ENCODE measurements at places on chromosomes 11 and 22.
A peak's percentile ranks its signal among the peaks of the same experiment; 100 is the strongest.

DNA sequence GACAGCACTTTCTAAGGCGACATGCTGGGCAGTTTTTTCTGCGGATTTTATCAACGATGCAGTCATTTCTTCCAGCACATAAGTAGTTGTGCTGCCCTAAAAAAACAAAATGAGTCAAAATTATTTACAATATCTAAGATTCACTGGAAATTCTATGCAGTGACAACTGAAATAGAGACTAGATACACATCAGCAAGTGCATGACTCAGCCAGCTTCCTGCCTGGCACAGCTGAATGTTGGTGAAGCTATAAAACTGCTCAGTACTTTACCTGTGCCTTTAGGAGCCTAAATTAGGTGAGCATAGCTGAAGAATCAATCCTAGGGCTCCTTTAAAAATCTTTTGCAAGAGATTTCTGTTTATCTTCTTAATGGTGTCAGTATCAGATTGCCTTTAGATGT lies 37.8 kb downstream of the PGR start:
- no peak for DNase-seq

DNA sequence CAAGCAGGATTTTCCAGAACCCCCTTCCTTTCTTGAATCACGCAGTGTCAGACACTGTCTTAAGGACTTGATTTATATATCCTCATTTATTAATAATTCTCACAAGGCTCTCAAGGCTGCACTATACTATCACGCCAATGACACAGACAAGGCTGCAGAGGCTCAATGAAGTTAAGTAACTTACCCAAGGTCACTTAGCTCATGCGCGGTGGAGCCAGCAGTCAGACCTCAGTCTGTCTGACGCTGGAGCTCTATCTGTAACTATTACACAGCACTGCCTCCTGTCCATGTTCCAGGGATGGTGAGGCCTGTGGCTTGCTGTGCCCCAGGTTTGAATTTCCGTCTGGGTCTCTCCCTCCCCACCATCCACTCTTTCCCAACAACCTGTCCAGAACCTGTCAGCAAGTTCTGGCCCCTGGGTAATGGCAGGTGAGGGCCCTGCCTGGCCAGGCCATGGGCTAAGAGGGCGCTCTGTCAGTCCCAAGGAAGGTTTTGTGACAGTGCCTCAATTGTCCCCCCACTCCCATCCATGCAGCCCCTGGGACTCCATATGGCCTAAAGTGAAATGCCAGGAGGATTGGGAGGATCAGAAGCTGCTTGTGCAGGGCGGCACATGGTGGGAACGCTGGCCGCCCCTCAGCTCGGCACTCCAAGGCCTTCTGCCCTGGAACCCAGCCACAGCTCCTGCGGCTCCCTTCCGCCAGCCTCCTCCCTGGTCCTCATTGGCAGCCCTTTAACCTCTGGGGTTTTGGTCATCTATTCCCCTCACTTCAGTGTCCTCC lies 8.6 kb downstream of the KCNC1 start:
- DNase-seq: no peak

DNA sequence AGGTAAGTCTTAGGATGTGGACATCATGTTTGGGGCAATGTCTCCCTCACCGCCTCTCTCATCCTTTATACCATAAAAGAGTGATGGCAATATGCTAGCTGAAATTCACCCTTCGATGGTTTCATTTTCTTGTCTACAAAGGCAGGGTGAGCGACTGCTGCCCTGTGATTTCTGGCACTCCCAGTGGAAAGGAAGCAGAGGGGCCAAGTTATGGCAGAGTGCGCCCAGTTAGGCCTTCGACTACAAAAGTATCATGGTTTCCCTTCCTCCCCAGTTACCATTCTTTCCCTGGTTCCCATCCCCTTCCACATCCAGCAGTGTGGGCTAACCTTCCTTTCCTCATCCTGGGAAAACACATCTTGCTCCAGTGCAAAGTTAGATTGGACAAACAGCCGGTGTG lies 43.8 kb downstream of the SNX19 start:
- DNase-seq: no peak

DNA sequence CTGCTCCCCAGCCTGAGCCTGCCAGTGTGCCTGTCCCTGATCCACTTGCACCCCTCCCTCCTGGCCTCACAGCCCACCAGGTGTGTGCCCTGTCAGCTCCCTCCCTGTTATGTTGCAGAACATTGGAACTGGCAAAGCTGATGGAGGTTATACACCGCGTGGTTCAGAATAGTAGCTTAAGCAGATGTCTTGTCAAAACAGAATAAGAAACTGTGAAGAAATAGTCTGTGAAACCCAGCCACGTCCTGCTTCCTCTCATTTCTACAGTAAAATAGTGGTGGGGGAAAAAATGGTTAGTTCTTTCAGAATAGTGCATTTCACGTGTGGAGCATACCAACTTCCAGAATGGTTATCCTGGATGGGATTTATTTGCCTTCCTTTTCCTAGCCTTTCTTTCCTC lies 161.2 kb upstream of the NAV2 start:
- no peak for DNase-seq

- no peak for DNase-seq
Observed at GRCh38 chr11:120835601-120836228, 188.2 kb upstream of the TBCEL start.

- peak; percentile 77 for DNase-seq
Observed at GRCh38 chr11:76721755-76722677, 51.5 kb upstream of the LRRC32 start.

DNA sequence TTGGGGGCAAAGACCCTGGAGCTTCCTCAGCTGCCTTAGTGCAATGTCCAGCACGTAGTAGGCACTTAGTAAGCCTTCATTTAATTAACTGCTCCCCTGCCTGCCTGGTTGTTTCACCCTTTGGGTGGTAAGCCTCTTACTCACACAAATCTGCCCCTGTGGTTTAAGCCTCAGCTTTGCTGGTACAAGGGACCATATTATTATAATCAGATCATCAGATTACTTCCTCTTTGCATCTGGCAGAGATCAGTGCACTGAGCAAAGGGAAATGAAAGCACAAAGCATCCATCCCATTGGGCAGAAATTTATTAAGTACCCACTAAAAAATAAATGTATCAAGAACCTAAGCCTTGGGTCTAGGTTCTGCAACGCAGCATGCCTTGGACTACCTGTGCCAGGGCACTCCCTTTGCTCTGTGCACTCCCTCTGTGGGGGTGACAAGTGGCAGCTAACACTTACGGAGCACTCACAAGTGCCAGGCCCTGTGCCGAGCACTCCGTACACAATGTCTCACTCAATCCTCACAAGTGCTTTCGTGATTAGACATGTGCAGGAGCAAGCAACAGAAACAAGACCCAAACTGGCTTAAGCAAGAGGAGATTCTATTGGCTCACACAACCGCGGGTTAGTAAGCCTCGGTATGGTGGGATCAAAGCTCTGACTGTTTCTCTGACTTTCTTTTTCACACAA lies 34.9 kb upstream of the DAGLA start:
- no peak for DNase-seq

- no peak for DNase-seq
Observed at GRCh38 chr22:36136475-36136874, 24.1 kb downstream of the APOL3 start.

DNA sequence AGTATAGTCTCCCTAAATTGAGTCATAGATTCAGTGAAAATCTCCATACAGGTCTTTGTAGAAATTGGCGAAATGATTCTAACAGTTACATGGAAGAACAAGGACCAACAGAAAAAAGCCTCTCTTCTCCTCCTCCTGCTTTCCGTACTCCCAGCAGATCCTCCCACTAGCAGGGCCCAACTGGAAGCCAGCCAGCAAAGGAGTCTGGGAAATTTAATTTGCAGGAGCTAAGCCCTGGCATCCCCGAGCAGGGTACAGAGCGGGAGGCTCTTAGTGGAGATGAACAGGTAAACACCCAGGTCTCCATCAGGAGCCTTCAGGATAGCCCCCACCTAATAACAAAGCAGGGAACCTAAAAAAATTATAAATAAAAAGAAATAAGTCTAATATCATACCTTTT lies 1473.8 kb downstream of the TBC1D22A start:
- DNase-seq: no peak

DNA sequence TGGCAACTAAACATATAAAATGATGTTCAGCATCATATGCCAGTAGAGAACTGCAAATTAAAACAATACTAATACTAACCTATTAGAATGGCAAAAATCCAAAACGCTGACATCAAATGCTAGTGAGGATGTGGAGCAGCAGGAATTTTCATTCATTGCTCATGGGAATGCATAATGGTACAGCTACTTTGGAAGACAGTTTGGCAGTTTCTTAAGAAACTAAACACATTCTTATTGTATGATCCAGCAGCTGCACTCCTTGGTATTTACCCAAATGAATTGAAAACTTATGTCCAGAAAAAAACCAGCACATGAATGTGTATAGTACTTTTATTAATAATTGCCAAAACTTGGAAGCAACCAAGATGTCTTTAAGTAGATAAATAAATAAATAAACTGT lies 258.0 kb downstream of the TENM4 start:
- no peak for DNase-seq

GRCh38 chr11:95338430-95338991 lies 107.5 kb upstream of the SESN3 start:
- no peak for DNase-seq

GRCh38 chr11:60242740-60243239 lies at the start of gene MS4A4E:
MS4A4E (minus strand) TSS chr11:60243137; CDS start chr11:60230055, 13,082 bp downstream.
- no peak for DNase-seq

DNA sequence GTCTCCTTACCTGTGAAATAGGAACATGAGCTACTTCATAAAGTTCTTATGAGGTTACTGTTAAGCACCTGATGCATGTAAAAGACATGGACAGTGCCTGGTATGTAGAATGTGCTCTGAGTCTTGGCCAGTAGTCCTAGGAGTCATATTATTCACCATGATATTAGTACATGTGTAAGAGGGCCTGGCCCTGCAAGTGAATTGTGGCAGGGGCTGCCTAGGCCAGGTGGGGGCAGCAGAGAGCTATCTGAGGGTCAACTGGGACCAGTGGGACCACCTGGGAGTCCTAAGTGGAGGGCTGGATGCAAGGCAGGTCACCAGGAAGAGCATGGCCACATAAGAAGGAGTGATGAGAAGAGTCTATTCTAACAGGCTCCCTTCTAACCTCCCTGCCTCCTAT lies 529.5 kb downstream of the SOX6 start:
- peak; percentile 2 for DNase-seq

DNA sequence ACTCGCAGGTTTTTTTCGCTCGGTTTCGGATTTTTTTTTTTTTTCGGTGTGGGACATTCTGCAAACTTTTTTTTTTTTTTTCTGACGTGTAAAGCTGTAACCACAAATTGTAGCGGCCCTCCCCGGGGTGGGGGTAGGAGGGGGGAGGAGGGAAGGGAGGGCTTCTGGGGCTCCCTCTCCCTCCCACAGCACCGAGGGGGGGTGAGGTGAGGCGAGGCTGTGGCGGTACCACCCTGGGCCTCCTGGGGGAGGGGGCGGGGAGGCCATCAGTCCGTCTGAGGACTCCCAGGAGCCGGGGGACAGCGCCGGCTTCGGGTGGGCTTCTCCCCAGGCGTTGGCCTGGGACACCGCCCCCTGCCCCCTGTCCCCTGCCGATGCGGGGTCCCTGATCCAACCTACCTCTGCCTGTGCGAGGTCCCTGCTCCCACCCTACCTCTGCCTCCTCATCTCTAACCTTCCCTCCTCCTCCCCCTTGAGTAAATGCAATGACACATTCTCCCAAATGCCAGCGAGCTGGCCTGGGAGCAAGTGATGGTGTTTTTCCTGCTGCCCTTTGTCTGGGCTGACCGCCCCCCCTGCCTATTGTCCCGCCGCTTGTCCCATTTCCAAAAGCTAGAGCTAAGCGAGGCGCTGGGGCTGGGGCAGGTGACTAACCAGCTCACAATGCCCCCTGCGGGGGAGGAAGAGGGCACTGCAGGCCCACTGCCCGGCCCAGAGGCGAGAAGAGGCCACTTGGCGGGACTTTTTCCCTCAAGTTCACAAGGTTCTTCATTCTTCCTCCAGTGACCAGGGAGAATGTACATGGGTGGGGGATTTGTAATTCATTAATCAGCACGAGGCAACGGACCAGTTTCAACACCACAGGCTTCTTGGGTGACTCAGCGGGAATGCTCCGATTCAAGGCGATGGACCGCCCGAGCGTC lies 511 bp upstream of the CLCF1 start:
- DNase-seq: peak; percentile 57

DNA sequence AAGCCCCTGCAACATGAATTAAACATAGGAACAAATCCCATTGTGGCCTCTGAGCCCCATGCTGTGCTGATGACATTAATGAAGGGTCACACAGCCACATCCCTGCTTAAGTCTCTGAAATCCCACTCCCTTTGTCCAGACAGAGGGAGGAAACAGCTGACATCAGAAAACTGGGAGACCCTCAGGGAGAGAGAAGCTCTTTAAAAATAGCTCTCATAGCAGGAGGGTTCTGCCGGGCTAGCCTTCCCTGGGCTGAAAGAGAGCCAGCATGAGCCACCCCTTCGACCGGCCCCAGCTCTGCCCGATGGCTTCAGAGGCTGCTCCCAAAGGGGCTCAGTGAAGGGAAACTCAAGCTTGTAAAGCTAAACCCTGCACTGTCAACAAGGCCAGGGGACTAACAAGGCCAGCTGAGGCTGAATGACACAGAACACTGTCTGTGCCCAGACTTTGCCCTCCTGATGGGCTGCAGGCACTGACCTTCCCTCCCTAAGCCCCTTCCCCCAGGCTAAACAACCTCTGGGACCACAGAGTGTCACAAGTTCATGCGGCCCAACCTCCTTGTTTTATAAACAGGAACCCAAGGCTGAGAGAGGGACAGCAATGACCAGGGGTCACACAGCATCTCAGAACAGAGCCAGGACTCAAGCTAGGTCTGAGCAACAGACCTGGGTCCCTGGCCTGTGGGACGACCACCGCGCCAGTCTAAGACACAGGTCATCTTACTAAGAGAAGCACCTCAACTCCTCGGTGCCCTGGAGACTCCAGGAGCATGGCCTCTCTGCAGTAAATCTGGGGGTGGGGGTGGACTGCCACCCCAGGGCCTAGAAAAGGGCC lies 163.8 kb downstream of the CHST1 start:
- no peak for DNase-seq

GRCh38 chr22:27080863-27081262 lies 423.5 kb downstream of the MIAT start:
- no peak for DNase-seq

GRCh38 chr11:117084992-117085391 lies 13.2 kb downstream of the SIK3 start:
- no peak for DNase-seq

DNA sequence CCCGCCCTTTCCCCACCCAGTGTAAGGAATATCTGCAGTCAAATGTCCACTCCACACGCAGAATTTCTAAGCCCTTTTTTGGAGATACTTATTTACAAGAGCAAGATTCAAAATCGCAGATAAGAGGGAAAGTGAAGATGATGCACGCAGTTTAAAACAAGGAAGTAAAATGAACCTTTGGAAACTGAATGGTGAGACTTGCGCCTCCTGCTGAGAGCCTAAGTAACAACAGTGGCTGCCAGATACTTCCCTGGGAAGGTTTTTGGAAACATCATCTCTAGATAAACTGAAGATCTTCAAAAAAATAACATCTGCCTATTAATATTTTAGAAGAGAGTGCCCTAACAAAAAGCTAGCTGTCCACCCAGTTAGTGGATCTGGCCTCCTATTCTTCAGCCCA lies 963.1 kb upstream of the FAT3 start:
- DNase-seq: no peak

DNA sequence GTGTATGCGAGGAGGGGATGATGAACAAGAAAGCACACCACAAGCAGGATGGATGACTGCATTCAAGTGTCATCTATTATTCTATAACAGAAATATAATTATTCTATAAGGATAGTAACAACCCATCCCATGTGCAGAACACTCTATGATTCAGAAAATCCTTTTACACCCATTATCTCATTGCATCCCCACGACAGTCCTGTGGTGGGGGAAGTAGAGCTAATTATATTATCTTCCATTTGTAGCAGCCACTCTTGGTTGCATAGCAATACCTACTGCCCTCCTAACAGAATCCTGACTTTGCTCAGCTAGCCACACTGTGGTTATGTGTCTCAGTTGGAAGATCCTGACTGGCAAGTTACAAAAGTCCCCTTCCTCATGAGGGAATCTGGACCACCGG lies 406.5 kb upstream of the NARS2 start:
- DNase-seq: no peak

All from stimulated activated CD4-positive, alpha-beta T cell treated with anti-CD3 and anti-CD28 coated beads, Interleukin-4, amount 100 ng/mL, for 1 hour (primary cell).